ENCODE measurements at places on chromosomes 6 and 20.

- DNase-seq: no peak
Measured at GRCh38 chr6:158376631-158377081, 64.4 kb downstream of the TULP4 start.

DNA sequence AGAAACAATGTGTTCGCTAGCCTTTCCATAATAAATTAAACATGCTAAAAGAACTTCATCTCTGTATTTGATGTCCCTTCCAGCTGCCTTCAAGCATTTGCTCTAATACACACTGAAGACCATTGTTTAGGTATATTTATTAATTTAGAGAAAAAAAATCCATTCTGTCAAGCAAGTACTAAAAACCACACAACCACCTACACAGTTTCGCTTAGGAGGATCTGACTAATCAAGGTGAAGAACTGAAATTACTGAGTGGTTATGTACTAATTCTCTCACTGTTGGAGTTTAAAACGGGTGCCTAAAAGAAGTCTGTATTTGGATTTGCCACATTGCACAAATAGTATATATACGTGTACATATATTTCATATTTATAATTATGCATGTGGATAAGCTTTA is 58.9 kb downstream of the GMDS start:
- DNase-seq: no peak

DNA sequence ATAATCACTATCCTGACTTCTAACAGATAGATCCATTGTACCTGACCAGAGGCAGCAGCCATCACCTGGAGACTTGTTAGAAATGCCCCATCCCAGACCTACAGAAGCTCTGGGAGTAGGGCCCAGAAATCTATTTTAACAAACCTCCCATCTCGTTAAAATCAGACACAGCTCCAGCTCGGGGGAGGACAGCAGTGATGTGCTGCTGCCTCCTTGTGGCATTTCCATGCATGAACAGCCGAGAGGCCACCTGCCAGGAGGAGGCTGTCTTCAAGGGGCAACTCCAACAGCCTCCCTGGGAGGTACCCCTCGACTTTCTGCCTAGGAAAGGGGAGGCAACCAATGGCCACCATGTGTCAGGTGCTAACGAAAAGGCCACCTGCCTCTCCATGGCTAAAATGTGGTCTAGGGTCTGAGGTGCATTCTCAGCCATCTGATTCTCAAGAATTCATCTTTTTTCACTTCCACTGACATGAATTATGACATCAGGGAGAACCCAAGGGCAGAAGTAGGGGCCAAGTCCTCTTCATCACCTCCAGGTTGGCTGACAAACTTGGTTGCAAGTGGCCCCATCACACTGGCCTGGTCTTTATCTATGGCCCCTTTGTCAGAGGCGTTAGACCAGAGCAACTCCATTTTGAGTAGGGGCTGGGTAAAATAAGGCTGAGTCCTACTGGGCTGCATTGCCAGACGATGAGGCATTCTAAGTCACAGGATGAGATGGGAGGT is 12.2 kb upstream of the KCNK15 start:
- peak; percentile 62 for DNase-seq

- DNase-seq: no peak
Measured at GRCh38 chr20:20566516-20566915, 145.9 kb downstream of the RALGAPA2 start.

GRCh38 chr6:77445214-77445613 is 18.1 kb downstream of the HTR1B start:
- DNase-seq: no peak

- DNase-seq: no peak
Measured at GRCh38 chr6:11951868-11952267, 60.2 kb upstream of the HIVEP1 start.

DNA sequence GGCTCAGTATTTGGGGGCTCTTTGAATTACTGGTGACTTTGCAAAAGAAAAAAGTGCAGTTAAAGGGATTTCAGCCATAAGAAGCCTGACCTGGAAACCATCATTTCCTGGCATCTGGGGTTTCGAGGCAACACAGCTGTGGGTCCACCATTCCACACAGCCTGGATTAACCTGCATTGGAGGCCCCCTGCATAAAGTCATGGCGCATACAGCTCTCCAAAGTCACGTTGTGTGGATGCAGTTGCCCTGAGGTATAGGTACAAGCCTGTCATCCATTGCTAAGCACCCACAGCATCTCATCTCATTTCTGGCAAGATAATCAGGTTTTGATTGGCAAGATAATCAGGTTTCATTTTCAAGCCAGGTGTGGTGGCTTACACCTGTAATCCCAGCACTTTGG is 54.5 kb upstream of the TAGAP start:
- no peak for DNase-seq

Measured in activated T-cell treated with anti-CD3 and anti-CD28 coated beads, Interleukin-2, amount 50 U/mL, for 1 hour (primary cell).